Stimulated activated CD8-positive, alpha-beta memory T cell treated with anti-CD3 and anti-CD28 coated beads, Interleukin-4, amount 100 ng/mL, for 1 hour (primary cell): ENCODE measurements at places on chromosomes 12 and 14.

- DNase-seq = no peak
Observed at GRCh38 chr14:34387974-34388516, 74.0 kb downstream of the SPTSSA start.

DNA sequence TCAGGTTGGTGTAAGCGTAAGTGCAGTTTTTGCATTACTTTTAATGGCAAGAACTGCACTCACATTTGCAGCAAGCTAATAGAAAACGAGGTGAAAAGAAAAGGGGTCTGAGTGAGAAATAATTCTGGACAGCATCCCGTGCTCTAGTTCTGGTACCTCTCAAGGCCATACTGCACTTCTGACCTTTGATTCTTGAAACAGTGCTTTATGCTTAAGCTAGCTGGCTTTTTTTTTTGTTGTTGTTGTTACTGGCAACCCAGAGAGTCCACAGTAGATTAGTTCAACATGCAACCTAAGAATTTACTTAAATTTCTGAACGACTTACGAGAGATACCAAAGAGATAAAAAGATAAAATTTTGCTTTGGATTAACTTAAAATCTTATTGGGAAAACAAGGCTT, 75.2 kb upstream of the PRKD1 start:
- no peak for DNase-seq

GRCh38 chr12:104865080-104865479, 93.0 kb downstream of the SLC41A2 start:
- DNase-seq = no peak

DNA sequence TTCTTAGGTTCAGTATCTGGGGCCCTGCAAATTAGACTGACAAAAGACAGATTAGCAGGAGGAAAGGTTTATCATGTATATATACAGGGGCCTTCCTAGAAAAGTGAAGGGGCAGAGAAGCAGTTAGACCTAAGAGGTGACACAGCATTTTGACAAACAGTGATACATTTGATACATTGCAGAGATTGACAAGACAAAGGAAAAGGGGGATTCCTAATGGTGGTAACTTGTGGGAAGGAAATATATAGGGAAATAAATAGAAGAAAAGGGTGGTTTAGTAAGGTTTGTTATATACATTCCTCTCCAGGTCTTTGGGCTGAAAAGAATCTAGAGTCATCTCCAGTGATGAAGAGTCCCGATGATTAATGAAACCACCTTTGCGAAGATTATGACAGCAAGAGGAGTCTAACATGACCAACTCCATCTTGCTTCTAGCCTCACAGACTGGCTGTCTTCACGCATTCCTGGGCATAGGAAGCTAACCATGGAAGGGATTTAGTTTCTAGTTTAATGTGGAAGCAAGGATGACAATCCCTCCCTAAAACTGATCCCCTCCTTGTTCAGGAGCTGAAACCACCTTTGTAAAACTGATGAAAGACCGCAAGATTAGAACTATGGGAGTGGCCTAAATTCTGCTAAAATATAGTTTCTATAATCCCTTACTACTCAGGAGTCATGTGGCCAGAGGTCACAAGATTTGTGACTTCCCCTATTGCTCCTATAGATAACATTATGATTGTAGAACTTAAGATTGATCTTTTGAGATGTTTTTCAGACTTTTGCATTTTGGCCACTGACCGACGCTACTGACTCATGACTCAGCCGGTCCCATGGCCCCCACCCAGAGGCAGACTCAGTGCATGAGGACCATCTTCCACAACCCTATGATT, 31.1 kb upstream of the CPM start:
- no peak for DNase-seq

- no peak for DNase-seq
Observed at GRCh38 chr12:103773109-103773910, 67.7 kb downstream of the NT5DC3 start.

DNA sequence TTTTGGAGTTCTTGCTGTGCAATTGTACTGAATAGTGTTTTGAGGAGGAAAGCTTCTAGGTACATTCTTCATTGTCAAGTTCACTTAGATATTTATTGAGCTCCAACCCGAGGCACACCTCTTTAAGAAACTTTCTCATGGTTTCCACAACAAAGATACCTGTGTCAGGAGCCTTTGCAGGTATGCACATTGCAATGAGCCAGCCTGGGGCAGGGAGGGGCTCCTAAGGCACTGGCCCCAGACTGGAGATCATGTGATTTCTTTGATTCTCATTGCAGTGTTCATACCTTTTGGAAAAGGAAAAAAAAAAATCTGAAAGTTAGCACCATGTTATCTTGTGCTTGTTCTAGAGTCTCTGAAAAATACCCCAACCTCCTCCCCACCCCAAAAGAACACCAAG, 80.3 kb downstream of the PRMT8 start:
- no peak for DNase-seq

GRCh38 chr12:6866163-6866919, 990 bp upstream of the TPI1 start:
- DNase-seq = no peak

- DNase-seq = no peak
Observed at GRCh38 chr14:59337141-59337611, 128.0 kb downstream of the GPR135 start.

DNA sequence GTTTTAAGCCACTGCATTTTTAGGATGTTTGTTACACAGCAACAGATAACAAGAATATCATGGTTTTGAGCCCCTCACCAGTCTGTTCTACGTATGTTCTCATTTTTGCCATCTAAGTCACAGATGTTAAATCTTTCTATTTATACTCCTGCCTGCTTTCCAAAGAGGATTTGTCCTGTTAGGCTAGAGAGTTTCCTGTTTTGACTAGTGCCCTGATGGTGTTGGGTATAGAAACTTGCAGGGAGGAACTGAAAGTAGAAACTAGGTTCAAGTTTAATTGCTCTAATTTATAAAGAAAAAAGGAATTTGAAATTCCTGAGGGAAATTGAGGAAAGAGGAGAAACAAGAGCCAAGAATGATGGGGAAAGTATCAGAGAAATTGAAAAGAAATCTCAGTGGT, 74.4 kb upstream of the COCH start:
- DNase-seq = no peak

DNA sequence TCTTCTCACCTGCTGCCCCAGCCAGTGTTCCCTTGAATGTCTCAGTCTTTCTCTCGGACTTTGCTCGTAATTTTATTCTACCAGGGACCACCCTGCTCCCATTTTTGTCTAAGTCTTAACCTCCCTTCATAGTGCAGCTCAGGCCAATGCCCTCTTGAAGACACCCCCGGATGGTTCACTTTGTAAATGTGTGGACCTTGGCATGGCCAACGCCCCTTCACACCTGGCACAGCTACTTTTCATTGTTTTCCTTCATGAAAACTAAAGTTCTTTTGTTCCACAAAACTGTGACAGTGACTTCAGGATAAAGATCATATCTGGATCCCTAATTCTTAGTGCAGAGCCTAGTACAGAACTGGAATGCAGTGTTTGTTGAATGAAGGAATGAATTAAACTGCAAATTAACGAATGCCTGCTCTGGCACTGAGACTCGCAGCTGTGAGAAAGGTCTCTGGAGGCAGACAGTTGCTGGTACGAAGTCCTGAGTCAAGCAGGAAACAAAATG, 3.5 kb upstream of the RNASE4 start:
- no peak for DNase-seq

- no peak for DNase-seq
Observed at GRCh38 chr12:54159140-54159539, 29.6 kb downstream of the SMUG1 start.

DNA sequence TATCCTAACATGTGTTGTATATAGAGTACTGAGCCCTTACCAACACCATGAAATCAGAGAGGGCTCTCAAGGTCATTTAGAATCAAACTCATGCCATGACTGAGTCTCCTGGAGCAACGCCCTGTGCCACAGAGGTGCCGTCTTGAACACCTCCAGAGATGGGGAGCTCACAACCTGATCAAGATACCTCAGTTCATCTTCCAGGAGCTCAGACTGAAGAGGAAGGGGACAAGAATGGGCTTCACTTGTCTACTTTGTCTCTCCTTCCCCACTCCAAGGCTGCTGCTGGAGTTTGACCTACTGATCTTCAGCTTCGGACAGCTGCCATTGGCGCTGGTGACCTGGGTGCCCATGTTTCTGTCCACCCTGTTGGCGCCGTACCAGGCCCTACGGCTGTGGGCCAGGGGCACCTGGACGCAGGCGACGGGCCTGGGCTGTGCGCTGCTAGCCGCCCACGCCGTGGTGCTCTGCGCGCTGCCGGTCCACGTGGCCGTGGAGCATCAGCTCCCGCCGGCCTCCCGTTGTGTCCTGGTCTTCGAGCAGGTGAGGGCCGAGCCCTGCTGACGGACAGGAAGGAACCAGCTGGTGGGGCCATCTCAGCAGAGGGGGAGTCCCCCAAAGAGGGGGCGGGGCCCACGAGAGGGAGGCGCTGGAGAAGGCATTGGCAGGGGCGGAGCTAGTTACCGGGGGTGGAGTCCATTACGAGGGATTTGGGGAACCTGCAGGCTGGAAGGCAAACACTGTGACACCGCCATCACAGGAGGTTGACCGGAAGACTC, 12.0 kb downstream of the SOAT2 start:
- no peak for DNase-seq

DNA sequence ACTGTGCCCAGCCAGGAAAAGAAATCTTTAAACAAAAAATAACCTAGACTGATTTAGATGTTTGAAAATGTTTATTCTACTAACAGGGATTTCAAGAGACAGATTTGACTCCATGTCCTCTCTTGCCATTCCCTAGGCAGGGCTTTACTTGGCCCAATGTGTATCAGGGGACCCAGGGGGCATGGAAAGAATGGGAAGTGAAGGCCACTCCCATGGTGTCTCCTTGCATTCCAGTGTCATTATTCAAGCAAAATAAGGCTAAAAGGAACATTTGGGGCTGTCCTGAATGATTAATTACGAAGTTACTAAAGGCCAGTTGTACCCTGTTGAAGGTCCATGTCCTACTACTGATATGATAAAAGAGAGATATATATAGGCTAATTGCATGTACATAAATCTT, 151.9 kb upstream of the ATF7IP start:
- no peak for DNase-seq

DNA sequence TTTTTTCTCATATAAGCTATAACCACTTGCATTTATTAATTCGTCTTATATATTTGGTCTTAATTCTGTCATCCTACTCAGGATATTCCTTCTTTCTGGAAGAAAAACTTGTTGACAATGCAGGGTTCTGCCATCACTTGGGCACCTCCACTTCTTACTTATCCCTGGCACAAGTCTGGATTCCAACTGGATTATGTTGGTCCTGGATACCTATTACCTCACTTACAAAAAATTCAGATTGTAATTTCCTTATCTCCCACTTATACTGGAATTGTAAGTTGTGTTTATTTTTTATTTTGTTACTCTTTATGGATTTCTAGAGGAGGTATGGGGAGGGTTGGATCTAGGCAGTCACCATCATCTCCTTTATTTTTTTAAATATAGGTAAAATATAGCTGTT, 36.7 kb downstream of the LRRIQ1 start:
- DNase-seq = no peak

- DNase-seq = no peak
Observed at GRCh38 chr14:72736308-72736707, 157.6 kb downstream of the DPF3 start.

DNA sequence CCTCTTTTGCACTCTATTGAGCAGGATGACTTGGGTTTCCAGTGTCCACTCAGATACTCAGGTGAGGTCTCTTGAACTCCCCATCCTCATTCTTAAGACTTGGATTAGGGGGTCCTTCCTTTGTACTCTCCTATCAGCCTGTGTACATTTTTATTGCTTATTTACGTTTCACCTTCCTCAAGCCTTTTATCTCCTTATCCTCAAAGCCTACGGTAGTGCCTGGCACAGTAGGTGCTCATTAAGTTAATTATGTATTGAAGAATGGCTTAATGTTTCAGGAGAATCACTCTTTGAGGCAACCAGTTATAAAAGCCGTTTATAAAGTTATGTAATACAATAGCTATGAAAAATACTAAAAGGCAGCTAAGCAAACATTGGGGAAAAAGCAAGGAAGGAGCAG, 315.7 kb downstream of the NPAS3 start:
- DNase-seq = no peak

GRCh38 chr14:36767603-36768281, 106.1 kb downstream of the PAX9 start:
- DNase-seq = no peak
